ENCODE measurements at places on chromosomes 7 and 10.

GRCh38 chr10:118901380-118901779 lies 128.1 kb upstream of the NANOS1 start:
- no peak for DNase-seq

DNA sequence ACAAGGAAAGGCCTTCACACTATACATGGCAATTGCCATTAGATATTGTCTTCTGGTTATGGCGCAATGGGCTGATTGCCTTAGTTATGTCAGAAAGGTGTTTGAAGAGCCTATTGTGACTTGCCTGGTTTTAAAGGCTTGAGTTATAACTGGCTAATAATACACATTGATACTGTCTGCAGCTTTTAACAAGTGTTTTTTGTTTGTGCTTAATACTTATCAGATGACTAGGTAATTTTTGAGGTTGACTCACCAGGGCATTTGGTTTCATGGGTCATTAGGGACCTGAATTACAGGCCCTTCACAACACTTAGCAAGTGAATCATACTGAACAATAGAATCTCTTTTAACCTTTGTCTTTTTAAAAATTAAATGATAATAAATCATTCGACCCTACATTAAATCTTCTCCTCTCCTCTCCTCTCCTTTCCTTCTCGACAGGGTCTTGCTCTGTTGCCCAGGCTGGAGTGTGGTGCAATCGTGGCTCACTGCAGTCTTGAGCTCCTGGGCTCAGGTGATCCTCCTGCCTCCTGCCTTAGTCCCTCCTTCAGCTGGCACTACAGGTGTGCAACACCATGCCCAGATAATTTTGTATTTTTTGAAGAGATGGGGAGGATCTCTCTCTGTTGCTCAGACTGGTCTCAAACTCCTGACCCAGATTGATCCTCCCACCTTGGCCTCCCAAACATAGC lies 196.3 kb downstream of the JCAD start:
- no peak for DNase-seq

- no peak for DNase-seq
These were observed 9.4 kb downstream of the ASB13 start for GRCh38 chr10:5656737-5657579.

DNA sequence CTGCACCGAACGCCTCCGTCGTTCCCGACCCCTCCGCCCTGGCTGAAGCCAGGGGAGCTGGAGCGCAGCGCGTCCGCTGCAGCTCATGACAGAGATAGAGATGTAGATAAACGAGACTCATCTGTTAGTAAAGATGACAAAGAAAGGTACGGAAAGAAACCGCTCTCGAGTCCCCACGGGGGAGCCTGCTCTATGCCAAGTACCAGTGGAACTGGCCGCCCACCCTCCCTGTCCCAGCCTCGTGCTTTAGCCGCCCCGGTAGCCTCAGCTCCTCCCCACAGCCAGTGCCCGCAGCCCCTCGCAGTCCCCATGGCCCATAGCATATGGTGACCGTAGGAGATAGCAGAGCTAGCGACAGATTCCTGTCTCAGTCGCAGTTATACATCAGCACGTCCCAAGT lies 344.7 kb upstream of the GALNT17 start:
- no peak for DNase-seq

GRCh38 chr7:18693816-18694215 lies 198.3 kb downstream of the HDAC9 start:
- no peak for DNase-seq

DNA sequence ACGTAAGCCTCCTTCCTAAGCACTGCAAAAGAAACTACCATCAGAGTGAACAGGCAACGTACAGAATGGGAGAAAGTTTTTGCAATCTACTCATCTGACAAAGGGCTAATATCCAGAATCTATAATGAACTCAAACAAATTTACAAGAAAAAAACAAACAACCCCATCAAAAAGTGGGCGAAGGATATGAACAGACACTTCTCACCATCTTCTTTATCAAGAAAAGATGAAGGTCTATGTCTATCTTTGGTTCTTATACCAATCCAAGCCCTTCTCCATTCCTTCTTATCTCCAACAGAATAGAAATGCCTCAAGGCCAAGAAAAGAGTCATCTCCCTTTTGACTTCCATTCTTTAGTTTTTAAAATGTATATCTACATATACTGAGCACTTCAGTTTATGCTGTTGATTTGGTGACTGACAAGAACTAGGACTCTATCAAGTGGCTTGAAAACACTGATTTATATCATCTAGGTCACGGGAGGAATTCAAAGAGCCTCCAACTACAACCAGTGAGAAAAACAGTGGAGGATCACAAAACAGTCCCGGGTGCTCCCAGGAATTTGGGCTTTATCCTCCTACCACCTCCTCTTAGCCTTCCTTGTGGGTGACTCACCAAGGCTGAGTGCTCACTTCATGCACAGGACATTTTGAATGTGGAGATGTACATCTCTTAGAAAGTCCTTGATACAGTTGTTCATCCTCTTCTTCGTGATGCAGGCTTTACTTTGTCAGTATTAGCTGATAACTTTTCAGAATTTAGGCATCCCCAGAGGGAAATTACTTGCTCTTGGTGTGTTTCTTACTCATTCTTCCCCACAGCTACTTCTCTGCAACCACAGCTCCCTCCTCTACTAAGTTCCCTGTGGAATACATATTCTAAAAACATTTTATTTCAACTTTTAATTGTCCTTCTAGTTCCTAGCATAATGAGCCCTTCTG lies 15.4 kb downstream of the TAS2R41 start:
- DNase-seq: no peak

DNA sequence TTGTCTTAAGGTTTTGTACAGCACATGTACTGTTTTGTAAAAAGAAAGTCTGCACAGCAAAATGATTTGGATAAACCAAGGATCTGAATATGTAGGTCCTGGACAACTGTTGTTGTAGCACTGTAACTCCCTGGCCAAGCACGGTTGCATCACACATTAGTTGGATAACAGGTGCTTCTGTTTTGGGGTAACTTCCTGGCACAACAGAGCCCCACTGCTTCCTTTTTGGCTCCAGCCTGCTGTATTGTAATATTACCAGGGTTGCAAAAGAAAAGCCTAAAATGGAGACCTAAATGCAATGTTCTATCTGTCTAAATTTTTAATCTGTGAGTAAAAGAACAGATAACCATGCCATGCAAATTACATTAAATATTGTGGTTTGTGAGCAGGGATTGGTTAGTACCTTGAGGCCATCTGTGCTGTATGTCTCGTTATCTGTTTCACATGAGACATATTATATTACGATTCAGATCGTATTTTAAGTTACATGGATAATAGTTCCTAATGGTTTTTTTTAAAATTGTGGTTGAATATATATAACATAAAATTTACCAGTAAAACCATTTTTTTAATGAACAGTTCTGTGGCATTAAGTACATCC lies 27.5 kb upstream of the WAC start:
- DNase-seq: no peak

GRCh38 chr7:71611986-71612385 lies 480.0 kb downstream of the GALNT17 start:
- DNase-seq: no peak

DNA sequence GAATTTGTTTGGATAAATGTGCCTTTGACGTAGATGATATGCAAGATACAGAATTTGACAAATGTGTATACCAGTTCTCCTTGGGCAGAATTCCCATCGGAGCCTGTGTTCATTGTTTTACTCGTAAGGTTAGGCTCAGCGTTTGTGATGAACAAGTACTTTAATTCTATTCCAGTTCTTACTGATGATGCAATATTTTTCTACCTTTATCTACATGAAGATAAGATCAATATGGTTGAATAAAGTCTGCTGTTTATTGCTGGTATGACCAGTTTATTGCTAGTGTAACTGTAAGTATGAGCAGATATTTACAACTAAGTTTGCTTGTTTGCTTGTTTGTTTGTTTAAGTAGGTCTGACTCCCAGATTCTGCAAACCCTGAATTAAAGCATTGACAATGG lies 145.4 kb upstream of the ADARB2 start:
- DNase-seq: no peak

DNA sequence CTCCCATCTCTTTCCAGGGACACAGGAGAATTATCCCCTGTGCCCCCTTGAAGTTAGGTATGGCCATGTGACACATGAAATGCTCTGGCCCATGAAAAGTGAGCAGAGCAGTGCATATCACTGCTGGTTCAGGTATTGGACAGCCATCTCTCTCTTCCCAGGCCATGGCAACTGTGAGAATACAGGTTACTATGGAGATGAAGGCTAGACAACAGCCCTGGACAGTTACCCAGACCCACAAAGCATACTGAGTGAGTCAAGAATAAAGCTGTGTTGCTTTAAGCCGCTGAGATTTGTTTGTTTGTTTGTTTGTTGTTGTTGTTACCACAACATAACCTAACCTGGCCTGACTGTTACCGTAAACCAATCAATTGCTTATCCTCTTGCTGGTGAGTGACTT lies 722.3 kb downstream of the KCNMA1 start:
- DNase-seq: no peak

- DNase-seq: no peak
These were observed 29.8 kb upstream of the BMPR1A start for GRCh38 chr10:86726677-86726999.

- no peak for DNase-seq
These were observed 122.0 kb downstream of the PLCE1 start for GRCh38 chr10:94115725-94116124.

DNA sequence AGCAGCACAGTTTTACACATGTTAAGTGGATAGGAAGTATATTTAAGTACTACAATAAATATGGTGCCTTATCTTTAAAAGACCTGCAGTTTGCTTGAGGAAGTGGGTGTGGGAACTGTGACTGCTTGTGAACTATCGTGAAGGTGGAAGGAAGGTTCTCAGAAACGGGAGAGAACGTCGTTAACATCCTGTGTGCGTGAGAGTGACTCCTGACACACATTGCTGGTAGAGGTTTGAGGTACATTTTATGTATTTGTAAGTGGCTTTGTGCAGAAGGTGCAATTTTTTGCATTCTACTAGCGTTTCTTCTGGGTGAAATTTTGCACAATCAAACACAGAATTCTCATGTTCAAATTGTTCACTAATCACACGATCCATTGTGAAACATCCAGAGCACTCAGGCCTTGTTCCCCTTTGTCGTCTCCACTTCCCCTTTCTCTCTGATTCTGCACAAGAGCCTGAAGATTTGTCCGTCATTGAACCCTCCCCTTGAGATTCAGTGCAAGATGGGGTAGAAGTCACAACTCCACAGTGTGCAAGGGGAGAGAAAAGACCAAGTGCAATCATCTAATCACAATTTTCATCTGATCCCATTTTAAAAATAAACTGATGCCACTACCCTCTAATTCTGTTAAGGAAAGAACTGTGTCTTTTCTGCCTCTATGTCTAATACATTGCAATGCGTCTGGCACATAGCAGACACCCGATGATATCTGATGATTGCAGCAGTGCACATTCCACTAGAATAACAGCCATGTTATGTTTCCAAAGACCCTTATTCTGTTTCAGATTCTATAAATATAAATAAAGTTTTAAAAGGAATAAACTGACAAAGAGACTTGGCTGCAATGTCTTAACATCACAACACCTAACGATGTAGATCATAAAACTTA lies 279.9 kb downstream of the NEBL start:
- DNase-seq: no peak

- no peak for DNase-seq
These were observed 252.9 kb downstream of the HGF start for GRCh38 chr7:81516898-81517297.

GRCh38 chr10:122342293-122343134 lies 32.0 kb upstream of the PLEKHA1 start:
- DNase-seq: peak; percentile 15

- DNase-seq: no peak
These were observed 74.6 kb downstream of the CALN1 start for GRCh38 chr7:72337390-72338167.

- no peak for DNase-seq
These were observed 66.3 kb upstream of the EFCAB10 start for GRCh38 chr7:105647591-105647990.

DNA sequence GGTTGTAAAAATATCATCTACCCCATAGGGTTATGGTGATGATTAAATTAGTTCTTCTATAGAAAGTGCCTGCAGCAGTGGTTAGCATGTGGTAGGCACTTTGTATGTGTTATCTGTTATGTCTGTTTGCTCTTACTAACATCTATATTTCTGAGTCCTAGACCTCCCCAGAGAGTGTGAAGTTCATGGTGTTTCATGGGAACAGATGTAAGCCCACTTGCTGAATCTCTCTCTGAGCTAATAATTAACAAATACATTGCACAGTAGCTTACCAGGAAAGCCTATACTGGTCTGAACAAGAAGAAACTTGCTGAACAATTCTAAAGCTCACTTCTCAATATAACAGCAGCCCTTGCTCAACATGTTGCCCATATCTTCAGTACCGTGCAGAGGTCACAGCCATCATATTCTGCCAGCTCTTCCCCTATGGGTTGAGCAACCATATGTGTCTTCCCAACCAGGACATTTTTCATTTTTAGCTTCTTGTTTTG lies 100.1 kb downstream of the NPSR1 start:
- no peak for DNase-seq

DNA sequence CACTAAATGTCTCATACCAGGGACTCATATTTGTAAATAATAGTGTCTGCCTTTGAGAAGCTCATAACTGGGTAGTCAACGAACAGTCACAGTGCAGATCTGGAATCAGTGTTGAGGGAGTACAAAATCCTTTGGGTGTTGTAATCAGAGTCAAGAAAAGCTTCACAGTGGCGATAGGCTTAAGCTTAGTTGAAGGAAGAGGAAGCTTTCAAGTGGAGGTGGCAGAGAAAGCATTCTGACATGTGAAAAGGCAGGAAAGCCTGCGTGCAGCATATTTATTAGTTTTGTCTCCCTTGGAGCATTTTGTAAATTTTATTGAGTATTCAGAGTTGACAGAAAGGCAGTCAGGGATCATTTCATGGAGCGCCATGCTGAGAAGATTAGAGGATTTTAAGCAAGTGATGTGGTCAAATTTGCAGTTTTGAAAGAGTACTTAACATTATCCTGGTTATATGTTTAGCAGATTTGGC lies 104.9 kb downstream of the ADK start:
- DNase-seq: no peak

- peak; percentile 87 for DNase-seq
These were observed 52.9 kb downstream of the ZNF467 start for GRCh38 chr7:149720372-149721083.

DNA sequence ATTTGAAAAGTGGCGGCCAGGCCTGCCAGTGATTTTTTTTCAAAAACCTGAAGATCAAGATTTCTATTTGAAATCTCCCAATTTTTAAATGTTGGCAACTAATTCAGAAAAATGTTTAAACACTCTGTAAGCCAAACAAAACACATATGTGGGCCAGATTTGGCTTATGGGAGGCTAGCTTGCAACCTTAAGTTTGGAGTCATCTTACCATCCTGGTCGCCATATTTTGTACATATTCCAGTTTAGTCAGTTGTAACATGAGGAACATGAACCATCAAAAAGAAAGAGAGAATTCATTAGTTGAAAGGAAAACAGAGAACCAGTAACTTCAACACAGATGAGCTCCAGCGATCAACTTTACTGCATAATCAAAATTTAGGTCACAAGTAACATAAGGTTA lies 115.4 kb downstream of the TMEM26 start:
- DNase-seq: no peak

DNA sequence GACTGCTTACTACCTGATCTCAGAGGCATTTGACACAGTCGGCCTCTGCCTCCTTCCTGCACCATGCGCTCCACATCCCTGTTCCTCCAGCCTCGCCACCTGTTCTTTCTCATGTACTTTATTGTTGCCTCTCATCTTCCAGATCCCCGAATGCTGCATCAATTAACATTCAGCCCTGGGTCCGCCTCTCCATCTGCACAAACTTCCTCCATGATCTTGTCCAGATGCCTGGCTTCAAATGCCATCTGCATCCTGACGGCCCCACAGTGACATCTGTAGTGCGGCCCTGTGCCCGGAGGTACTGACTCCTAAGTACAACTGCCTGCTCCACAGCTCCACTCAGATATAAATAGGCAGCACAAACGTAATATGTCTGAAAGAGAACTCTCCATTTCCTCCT lies 51.2 kb upstream of the STK17A start:
- DNase-seq: no peak

Data from C1 segment of cervical spinal cord (tissue), 14 donors.